ENCODE measurements at places on chromosomes 2 and 18.

DNA sequence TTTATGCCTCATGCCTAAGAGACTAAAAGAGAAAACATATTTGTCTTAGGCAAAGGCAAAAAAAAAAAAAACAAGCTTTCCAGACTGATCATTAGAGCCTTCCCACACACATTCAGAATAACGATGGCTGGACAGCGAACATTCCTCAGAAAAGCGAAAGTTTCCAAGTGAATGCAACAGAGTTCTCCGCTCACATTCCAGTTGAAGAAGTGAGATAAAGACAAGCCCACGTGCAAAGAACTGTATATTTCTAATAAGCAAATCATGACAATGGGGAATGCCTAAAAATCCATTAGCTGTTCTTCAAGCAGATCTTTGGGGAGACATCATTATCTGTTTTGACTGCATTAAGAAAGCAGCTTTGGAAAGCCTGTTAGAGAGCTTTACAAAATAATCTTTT is 347.9 kb downstream of the METTL4 start:
- no peak for DNase-seq

DNA sequence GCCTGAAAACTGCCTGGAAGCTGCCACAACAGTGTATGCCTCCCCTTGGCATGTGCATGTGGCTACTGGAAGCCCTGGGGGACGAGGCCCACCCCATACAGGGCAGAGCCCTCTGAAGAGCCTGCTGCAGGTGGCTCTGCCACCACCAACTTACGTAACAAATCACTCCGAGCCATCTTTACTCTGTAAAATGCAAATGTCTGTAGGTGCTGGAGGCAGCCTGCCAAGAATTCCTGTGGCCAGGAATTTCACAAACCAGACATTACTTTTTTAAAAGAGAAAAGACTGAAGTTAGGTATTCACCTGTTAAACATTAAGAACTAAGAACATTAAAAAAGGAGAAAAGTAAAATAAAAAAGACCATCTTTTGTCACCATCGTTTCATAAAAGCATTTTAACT is 106.3 kb downstream of the GPR39 start:
- no peak for DNase-seq

GRCh38 chr2:18623782-18624181 is 34.4 kb upstream of the NT5C1B start:
- no peak for DNase-seq

GRCh38 chr18:76894566-76895346 is 72.4 kb downstream of the ZNF236 start:
- no peak for DNase-seq

- no peak for DNase-seq
Measured at GRCh38 chr2:176508984-176509740, 239.9 kb downstream of the MTX2 start.

DNA sequence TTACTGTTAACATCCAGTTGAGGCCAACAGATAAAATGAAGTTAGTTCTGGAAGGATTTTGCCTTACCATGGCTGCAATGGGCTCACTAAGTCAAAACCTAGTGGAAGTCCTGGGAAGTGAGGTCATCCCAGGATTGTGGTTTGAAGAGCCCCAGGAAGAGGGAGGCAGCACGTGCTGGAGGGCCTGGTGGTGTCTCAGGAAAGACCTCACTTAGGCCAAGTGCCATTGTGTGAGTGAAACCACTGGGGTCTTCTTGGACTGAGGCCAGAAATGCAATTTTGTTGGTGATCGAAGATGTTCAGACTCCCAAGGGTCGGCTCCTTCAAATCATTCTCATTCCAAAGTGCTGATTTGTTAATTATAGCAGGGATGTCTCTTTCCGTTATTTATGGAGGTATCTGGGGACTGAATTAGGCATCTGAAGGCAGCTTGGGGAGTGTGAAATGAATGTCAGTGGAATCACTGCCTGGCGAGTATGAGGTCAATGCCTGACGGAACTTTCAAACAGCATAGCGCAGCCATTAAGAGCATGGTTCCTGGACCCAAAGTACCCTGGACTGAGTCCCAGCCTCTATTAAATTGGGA is 60.0 kb downstream of the IL1R2 start:
- no peak for DNase-seq

- no peak for DNase-seq
Measured at GRCh38 chr2:103361712-103362111, 599.9 kb downstream of the TMEM182 start.

- no peak for DNase-seq
Measured at GRCh38 chr18:22307528-22307927, 110.2 kb downstream of the CTAGE1 start.

GRCh38 chr2:205868053-205868452 is 185.8 kb downstream of the NRP2 start:
- no peak for DNase-seq

- DNase-seq = no peak
Measured at GRCh38 chr2:203338322-203338721, 10.1 kb downstream of the ABI2 start.

DNA sequence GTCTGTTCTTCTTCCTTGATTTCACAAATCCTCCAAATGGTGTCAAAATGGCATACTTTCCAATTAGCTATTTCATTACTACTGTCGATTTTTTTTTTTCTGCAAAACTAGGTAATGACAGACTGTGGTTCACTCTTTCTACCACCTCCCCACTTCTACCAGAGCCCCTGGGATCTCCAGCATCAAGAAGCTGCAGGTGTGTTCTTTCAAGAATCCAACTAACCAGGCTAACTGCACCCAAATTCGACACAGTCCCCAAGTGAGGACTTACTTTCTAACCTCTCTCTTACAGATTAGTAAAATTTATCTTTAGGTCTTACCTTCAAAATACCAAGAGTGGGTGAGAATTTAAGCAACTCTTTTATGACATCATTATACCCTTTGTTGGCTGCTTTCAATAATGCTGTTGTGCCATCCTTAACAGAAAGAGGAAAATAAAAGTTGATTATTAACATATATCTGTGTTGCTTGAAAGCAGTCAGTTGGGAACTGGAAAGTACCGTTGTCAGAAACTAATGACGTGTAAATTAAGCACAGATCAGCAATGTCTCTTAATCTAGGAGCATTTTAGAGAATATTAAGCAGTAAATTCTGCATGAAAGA is 31.2 kb upstream of the NPC1 start:
- DNase-seq = no peak
